ENCODE measurements at places on chromosomes 7 and 10. TPM values are rescaled to one million over a fixed set of nuclear protein-coding genes. Genes with fewer than 3 reads are reported as not detected.

Gene SGMS1
- total RNA-seq = 73.4 TPM

Gene HTR5A
- total RNA-seq = not detected

Gene CDC14C
- total RNA-seq = 0.22 TPM

Gene CNPY1
- total RNA-seq = not detected

Gene MMD2
- not detected for total RNA-seq

Gene FGF8
- total RNA-seq = 0.43 TPM

Gene FLNC
- 18.4 TPM for total RNA-seq

Gene KAT6B
- 26.5 TPM for total RNA-seq

Gene DRGX
- total RNA-seq = not detected

Gene COX19
- 12.5 TPM for total RNA-seq

Gene EPHA1
- total RNA-seq = not detected

Gene BEND7
- total RNA-seq = 12.0 TPM

Gene FAM221A
- 1.4 TPM for total RNA-seq

Gene OGA
- 150 TPM for total RNA-seq

Gene MORN4
- total RNA-seq = 4.3 TPM

Gene NRP1
- 153 TPM for total RNA-seq

Gene SHH
- not detected for total RNA-seq

Gene CHRM2
- not detected for total RNA-seq
